H9 (cell line): ENCODE measurements at places on chromosomes 2 and 18.

DNA sequence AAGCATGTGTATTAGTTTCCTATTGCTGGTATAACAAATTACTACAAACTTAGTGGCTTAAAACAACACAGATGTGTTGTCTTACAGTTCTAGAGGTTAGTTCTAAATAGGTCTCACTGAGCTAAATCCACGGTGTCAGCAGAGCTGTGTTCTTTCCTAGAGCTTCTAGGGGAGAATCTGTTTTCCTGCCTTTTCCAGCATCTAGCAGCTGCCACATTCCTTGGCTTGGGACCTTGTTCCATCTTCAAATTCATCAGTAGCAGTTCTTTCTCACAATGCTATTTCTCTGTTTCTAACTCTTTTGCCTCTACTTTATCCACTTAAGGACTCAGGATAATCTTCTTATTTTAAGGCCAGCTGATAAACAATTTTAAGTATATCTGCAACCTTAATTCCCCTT is 32.2 kb upstream of the CREB1 start:
- no peak for DNase-seq

DNA sequence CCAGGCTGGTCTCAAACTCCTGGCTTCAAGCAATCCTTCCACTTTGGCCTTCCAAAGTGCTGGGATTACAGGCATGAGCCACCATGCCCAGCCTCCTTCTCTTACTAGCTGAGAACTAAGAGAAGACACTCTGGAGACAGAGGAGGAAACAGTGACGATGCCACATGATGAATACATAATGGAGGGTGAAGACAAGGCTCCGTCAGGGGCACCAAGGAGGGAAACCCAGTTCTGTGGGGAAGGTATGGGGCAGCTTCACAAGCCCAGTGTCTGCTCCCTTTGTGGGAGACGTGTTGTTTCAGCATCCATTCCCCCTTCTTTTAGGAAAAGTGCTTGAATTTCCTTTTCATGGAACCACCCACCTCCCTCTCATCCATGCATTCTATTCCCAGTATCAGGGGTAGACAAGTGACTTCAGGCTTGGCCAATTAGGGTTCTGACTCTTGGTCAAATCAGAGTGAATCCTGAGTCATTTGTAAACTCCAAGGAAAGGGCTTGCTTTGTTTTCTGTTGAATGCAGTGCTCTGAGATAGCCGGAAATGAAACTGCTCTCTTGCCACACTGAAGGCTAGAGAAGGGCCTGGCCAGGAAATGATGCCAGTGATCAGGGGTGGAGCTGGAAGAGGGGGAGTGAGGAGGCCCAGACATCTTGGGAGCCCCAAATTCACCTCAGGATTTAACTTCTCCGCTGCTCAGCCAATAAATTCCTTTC is 23.7 kb downstream of the TMEM127 start:
- no peak for DNase-seq

DNA sequence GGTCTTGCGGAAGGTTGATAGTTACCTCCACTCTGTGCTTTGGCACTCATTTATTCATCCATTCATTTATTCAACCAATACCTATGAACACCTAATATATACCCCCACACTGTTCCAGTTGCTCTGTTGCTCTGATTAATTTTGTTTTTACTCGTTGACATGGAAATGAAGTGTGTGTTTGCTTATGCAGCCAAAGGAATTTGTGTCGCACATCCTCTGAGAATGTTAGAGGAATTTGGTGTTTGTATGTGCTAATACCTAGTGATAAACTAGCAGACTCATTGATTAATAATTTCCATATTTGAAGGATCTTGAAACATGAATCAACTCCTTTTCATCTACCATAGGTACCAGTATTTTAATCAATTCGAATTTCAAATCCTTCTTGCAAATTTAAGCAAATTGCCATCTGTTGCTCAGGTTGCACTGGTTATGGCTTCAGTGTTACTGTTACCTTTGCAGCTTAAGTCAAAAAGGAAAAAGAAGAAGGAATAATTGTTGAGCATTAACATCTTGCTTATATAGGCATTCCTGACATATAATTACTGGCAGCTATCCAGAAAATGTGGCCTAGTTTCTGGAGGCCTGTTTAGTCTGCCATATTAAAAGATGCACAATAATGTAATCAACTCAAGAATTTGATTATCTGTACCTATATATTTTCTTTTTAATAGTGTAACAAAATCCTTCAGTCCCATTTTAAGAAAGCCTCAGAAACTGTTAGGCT is 25.7 kb upstream of the CRIM1 start:
- no peak for DNase-seq

- peak; percentile 54 for DNase-seq
Measured at GRCh38 chr2:167264380-167264779, 376.1 kb downstream of the XIRP2 start.

DNA sequence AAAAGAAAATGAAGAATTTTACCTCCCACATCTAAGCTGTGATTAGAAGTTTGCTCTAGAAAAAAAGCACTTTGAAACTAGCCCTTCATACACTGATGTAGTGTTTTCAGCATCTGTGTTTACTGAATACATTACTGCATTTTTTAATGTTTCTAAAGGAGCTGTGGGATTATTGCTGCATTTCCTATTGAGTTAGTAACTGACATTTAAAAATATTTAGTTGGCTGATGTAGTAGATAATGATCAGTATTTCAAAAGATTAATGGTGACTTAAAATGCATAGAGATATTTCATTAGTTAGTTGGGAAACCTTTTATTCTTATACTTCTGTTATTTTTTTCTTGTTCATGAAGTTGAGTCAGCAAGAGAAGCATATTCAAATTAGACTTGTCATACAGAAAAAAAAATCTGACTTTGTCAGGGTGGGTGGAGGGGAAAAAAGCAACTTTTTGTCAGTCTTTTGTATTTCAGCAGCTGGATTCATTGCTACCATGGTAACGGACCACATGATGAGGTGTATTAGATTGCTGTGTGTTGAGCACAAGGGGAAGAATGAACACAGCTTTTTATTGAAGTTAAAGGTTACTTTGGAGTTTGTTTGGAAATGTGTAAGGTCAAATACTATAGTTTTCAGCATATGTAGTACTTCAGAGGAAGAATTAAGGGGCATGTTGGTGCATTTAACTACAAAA is at the start of gene DTNA:
Gene DTNA, plus strand, starts transcription at position 549 of the 692 bp plus-strand sequence. CDS start 45,679 bp downstream, outside the sequence.
- DNase-seq = no peak

GRCh38 chr2:85734942-85735608 is 18.7 kb upstream of the ATOH8 start:
- no peak for DNase-seq

- DNase-seq = peak; percentile 27
Measured at GRCh38 chr2:162581959-162582798, 238.2 kb downstream of the GCA start.

DNA sequence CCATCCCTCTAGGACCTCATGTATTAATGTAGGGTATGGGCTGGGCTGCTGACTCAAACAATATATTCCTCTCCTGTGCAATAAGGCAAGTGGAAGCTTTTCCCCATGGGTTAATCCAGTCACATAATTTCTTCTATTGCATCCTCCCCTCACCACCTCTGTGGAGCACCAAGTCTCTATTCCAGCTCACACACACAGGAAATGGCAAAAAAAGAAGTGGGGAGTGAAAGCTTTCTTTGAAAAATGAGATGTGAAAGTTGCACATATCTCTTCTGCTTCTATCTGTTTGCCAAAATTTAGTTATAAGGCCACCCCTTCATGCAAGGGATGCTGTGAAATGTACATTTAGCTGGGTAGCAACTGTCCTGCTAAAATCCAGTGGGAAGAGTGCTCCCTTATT is 121.3 kb downstream of the CDC42EP3 start:
- DNase-seq = no peak

- no peak for DNase-seq
Measured at GRCh38 chr2:231602859-231603467, 10.3 kb downstream of the TEX44 start.

- no peak for DNase-seq
Measured at GRCh38 chr18:5464251-5464650, 79.5 kb downstream of the EPB41L3 start.

GRCh38 chr18:79317703-79318102 is 78.0 kb upstream of the NFATC1 start:
- DNase-seq = no peak

- no peak for DNase-seq
Measured at GRCh38 chr18:38651736-38652135, 1086.1 kb upstream of the CELF4 start.

GRCh38 chr2:10161206-10161931 is 38.8 kb downstream of the RRM2 start:
- DNase-seq = no peak

GRCh38 chr18:63894106-63894772 is 6.7 kb downstream of the SERPINB2 start:
- DNase-seq = no peak

DNA sequence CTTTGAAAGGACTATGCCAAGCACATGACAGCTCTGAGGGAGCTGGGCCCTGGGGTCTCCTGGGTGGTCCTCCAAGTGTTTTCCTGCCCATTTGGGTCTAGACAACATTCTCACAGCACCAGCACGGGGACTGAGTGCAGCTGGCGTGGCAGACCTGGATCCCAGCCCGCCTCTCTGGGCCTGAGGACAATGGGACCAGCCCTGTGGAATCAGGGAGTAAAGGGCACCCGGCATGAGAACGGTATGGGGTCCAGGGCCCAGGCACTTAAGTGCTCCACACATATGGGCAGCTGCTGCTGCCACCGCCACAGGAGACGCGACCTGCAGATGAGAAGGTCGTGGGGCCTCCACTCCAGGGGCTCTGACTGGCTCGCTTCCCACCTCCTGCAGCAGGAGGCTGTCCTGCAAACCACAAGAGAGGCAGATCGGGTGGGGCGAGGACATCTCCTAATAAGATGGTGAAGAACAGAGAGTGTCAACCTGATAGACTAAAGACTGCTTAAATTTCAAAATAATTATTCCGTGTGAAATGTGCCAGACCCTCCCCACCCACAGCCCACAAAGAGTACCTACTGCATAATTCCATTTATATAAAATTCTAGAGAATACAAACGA is 46.3 kb downstream of the FAM178B start:
- no peak for DNase-seq

GRCh38 chr2:128372621-128373341 is 54.1 kb upstream of the HS6ST1 start:
- no peak for DNase-seq

DNA sequence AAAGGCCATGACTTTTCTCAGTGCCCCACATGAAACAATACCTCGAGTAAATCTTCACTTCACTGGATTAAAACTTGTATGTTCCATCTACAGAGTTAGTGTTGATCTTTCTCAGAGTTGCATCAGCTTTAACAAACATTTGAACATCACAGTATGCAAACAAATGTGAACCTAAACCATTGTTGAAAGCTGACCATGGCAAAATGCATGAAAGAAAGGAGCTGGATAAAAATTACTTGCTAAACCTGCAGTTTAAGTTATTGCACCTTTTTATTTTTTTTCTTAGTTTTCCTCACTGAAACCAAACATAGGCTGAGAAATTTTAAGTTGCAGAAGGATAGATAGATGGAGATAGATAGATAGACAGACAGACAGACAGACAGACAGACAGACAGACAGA is 107.2 kb upstream of the UGP2 start:
- DNase-seq = no peak

DNA sequence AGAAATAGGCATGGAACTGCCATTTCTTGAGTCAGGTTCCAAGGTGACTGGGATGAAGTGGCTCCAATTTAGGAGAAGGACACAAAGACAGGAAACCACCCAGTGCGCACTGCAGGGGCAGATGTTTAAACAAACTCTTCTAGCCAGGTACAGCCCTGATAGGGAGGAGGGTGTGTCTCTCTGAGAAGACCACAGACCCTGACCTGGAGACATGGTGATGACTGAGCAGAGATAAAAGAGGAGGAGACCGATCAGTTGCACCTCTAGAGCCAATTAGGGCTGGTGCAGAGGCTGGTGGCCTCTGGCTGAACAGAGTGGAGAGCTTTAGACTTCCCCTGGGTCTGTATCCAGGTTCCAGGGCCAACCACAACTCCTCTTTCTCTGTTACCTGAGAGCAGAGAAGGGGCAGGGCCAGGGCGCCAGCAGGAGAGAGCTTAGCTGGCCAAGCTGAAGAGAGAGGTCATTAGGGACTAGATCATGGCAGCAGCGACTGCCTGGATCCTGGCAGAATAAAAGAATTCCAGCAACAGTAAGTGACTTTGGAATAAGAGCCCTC is 5.4 kb upstream of the SPOPL start:
- peak; percentile 35 for DNase-seq

DNA sequence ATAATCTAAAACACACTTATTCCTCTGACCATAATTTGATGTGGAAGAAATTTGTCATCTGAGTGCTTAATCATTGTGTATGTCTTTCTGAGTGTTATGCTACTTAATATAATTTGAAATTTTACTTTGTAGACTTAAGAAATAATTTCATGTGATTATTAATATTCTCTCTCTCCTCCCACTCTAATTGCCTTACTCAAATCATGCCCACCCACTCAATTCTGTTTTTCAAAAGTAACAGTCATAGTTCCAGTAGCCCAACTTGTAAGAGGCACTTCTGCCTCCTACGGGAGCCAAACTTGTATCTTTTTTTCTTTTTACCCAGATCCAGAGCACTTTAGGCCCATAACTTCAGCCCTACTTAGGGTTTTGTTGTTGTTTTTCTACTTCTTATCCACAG is 18.5 kb upstream of the KYNU start:
- DNase-seq = no peak

DNA sequence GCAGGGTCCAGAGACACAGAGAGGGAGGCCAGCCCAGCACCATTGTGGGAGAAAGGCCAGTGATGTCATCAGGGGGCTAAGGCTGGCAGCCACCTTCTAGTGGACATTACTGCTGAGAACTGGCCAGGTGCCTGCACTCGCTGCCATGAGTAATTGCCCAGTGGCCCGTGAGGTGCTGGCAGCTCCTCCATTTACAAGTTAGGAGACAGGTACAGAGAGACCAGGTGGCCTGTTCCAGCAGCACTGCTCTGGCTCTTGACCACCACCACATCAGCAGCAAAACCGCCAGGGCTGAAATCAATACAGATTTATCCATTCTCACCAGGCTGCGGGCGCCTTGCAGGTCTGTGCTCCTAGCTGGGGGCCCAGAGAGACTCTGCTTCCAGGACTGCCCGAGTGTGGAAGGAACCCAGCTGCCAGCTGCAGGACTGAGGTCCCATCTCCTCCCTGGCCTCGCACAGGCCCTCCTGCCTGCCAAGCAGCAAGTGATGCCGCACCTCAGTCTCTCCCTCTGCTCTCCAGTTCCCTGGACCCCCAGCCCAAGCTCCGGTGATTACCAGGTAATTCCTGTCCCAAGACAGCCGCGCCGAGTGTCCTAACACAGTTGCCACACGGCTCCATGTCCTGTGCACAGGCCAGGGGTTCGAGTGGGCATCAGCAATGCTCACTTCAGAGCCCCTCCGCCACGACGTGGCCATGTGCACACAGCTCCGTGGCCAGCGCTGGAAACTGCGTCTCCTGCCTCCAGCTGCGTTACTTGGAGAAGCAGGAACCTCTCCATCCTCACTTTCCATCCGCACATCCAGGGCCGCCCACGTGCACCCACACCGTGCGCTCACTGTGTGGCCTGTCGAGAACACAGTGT is 101.0 kb upstream of the CTDP1 start:
- peak; percentile 17 for DNase-seq

DNA sequence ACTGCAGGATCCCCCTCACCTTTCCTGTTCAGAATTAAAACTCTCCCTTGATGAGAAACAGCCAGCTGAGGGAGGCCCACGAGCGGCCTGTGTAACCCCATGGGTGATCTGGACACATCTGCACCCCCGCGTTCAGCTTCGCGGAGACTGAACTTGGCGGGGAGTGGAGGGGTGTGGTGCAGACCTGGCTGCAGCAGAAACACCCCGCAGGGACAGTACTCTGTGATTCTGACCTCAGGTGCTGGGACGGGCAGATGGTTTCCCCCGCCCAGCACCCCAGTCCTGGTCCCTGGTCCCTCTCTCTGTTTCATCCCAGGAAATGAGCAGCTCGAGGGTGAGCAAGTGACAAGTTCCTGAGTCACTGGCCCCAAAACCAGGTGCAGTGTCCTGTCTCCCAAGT is 41.2 kb downstream of the GBX2 start:
- no peak for DNase-seq
